ENCODE measurements at places on chromosomes 7 and 10.

DNA sequence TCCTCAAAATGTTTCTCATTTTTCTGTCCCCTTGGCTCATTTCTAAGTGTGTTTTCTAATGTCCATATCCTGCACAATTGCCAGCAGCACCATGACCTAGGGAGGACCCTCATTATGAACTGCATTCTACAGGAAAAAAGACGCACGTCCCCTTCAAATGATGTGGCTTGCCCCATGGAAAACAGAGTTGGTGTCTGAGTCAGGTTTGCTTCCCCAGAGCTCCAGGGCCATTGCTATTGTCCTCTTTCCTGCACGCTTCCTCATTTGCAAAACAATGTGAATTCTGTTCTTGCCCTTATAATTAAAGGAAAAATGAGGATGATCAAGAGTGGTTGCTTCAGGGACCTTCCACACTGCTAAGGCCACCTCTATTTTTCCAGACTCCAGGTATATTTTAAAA, 14.7 kb upstream of the ASB4 start:
- DNase-seq: no peak

GRCh38 chr7:64101126-64101942, 56.1 kb downstream of the ZNF727 start:
- no peak for DNase-seq

GRCh38 chr10:21427804-21428481, 97.5 kb downstream of the SKIDA1 start:
- DNase-seq: no peak

DNA sequence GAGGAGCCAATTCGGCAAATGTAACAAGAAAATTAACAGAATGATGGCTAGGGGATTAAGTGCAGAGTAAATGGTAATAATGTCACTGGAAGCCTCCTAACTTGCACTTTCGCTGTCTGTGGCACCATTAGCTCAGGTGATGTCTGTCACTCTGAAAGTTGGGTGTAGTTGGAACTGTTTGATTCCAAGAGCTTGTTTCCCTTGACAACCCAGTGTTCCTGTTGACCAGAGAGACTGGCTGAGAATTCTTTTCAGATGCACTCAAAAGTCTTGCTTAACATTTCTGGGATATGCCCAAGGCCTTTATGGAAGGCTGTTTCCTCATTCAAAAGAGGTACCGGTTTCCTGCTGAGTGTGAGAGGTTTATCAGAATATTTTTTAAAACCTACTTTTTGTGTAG, 49.6 kb downstream of the PLPP4 start:
- DNase-seq: no peak

- DNase-seq: no peak
Measured at GRCh38 chr10:88791924-88792323, 10.6 kb upstream of the LIPM start.

GRCh38 chr10:73967544-73967943, 30.4 kb upstream of the VCL start:
- no peak for DNase-seq

DNA sequence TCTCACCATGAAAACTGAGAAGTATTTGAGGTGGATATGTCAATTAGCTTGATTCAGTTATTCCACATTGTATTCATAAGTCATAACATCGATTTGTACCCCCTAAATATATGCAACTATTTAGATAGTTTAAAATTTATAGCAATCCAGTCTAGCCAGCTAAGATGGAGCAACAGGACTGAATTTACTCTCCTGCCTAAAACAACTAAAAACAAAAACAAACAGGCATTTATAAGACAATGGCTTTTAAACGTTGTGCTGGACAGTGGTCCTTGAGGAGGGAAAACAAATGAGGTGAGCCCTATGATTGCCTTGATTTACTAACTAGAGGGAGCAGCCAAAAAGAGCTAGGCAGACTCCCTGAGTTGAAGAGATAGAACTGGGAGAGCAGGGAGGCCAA, 814 bp upstream of the GPAM start:
- no peak for DNase-seq

- DNase-seq: no peak
Measured at GRCh38 chr10:118592675-118593330, 2.6 kb downstream of the PRLHR start.

- no peak for DNase-seq
Measured at GRCh38 chr7:29091715-29092114, 54.6 kb downstream of the CPVL start.

DNA sequence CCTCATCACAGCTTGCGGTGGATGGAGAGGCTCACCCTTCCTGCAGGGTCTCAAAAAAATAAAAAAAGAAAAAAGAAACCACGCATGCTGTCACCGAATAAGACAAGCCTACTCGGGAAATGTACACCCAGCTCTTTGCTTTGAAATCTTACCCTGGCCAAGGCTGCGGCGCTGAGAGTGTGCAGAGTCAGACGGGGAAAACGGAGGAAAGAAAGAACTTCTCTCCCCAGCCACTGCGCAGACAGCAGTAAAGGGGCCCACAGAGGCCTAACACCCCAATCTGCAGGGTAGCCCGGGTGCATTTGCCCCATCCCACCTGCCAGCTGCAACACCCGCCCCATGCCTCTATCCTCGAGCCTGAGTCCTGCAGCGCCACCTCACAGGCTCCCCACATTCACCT, 14.8 kb downstream of the SLIT1 start:
- DNase-seq: no peak

GRCh38 chr7:116702046-116702785, 30.2 kb downstream of the MET start:
- no peak for DNase-seq

- DNase-seq: no peak
Measured at GRCh38 chr10:3452173-3452626, 279.6 kb upstream of the PITRM1 start.

GRCh38 chr10:4775808-4776207, 50.2 kb upstream of the AKR1E2 start:
- DNase-seq: no peak

- DNase-seq: no peak
Measured at GRCh38 chr10:46057038-46057437, 11.0 kb upstream of the MSMB start.

GRCh38 chr10:55410415-55410885, 609.4 kb upstream of the PCDH15 start:
- peak; percentile 58 for DNase-seq

GRCh38 chr10:132048294-132048667, 17.5 kb upstream of the JAKMIP3 start:
- DNase-seq: no peak

DNA sequence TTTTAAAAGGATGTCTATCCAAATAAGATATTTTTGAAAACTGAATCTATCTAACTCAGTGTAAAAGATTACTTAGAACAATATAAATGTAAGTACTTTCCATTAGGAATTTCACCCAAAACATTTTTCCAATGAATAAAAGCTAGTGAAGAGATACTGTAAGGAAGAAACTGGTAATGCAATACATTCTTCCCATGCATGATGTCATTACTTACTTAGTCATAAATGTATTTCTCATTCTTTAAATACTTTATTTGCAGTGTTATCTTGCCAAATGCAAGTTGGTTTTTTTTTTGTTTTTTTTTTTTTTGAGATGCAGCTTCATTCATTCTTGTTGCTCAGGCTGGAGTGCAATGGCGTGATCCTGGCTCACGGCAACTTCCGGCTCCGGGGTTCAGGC, 265.6 kb downstream of the PHF14 start:
- DNase-seq: no peak

DNA sequence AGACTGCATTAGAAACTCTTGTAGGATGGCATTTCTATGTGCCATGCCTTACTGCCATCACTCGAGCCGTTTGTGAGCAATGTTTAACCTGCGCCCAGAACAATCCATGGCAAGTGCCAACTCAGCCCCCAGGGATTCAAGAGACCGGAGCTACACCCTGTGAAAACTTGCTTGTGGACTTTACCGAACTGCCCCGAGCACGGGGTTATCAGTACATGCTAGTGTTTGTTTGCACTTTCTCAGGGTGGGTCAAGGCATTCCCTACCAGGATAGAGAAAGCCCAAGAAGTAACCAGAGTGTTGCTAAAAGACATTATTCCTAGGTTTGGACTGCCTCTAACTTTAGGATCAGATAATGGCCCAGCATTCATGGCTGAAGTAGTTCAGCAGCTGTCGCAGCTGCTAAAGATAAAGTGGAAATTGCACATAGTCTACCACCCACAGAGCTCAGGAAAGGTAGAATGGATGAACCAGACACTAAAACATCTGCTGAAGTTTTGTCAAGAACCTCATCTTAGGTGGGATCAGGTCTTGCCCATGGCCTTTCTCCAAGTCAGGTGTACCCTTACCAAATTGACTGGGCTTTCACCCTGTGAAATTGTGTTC, 8.9 kb upstream of the CYREN start:
- DNase-seq: no peak

DNA sequence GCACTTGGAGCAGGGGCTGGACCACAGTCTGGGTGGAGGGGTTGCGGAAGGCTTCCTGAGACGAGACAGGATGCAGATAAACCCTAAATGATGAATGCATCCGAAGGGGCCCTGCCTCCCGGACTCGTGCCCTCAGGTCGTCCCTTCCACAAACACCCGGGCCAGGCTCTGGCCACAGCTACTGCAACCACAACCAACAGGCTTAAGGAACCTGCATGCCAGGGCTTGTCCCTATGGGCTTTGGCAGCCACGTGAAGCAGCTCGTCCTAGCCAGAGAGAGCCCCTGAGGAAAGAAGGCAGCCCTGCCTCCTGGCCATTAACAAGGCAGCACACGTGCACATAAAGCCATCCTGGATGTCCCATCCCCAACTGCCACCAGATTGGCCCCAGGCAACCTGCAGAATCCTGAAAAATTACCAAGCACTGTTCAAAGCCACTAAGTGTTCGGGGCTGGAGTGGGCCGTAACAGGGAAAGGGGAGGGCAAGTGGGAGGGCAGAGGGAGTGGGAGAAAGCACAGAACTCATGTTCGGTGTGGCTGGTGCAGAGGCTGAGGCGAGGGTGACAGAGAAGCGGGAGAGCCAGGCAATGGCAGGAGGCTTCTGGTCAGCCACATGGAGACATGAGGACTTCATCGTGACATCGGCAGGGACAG, 62.7 kb downstream of the MAD1L1 start:
- DNase-seq: no peak

- no peak for DNase-seq
Measured at GRCh38 chr7:41033500-41033899, 669.4 kb downstream of the INHBA start.

DNA sequence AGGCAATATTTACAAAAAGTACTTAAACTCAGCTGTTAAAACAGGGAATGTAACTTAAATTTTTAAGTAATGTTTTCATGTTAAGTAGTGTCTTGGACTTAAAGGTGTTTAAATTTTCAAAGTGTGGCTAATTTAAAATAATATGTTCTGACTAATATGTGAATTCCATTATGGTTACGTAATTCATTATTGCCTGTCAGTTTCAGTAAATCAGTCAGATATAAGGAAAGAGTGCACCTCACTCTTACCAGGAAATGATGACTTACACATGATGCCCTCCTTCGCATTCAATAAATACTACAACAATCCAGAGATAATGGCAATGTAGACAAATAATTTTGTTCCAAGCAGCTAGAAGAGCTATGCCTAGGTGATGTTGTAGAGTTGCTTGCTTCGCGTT, 69.0 kb upstream of the WNT16 start:
- no peak for DNase-seq

DNA sequence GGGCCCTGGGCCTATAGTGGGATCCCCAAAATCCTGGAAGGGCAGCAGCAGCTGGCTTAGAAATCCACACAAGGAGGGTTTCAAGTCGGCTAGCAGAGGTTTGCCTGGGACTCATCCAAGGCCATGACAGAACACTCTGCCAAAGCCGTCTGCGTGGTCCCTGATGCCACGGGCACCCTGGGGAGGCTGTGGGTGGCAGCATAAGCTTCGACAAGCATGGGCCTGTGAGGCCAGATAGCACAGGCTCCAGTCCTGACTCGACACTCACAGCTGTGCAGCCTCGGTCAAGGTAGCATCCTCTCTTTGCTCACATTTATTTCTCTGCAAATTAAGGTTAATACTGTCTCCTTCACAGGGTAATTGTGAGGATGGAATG, 138.3 kb downstream of the JCAD start:
- no peak for DNase-seq

- DNase-seq: no peak
Measured at GRCh38 chr10:58757352-58758065, 244.8 kb downstream of the BICC1 start.

GRCh38 chr7:126163647-126164046, 1089.1 kb downstream of the GRM8 start:
- DNase-seq: no peak

DNA sequence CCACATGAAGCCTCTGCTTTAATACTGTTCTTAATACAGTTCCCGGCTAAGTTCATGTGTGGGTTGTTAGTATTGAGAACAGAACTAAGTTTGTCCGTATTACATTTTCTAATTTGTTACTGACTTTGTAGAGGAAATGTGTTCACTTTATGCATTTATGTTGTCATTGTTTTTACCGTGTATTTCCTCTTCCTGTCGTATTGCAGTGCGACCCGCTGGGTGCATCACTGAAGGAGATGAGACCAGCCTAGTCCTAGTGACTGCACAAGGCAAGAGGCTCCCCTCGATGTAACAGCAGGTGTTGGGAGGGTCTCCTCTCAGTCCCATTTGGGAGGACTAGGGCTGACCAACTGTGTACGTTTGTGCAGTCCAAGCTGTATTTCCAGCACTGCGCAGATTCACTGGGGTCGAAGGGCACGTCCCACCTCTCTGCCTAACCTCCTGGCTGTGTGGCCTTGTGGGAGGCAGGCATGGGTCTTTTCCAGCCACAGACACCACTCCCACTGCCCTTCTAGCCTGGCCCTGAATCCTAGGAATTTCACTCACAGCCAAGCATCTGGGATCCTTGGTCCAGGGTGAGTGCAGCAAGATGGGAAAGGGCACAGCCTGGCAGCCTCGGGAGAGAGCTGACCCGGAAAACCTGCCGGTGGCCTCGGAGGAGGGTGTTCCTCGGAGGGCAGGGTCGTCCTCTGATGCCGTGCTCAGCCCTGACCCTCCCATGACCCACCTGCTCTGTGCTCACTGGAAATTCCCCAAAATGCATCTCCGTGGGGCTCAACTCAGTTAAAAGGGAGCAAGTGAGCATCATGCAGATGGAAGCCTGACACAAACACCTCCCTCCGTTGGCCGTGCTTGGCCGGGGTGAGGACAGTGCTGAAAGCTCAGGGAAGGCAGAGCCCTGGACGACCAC, 63.9 kb upstream of the FAM20C start:
- DNase-seq: no peak

GRCh38 chr7:56009695-56010094, 41.5 kb downstream of the PSPH start:
- no peak for DNase-seq

DNA sequence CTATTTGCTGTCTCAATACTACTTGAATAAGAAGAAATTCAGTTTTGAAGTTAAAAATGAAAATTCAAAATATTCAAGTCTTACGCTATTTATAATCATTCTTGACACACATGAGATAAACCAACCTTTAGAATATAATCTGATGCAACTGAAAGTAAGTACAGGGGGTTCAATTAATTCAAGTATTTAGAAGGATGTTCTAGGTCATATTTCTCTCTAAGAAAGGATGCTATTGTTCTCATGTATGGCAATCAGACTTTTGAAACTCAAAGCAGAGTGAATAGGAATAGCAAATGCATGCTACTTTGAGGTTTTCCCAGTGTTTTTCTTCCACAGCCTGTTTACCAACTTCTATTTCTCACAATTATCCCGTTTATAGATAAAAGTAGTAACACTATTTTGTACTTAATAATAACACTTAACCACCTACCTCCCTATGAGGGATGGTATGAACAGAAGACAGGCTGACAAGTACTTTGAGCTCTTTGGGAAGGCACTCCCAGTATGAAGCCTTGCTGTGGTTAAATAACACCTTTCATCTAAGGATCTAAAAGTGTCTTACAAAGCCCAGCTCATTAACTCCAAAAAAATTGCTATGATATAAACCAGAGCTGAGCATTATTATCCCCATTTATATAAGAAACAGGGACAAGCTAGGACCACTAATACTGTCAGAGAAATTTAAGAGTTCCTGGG, 18.0 kb upstream of the SPOCK2 start:
- no peak for DNase-seq

- DNase-seq: no peak
Measured at GRCh38 chr10:73218431-73219191, 28.4 kb downstream of the DNAJC9 start.

Data from Right ventricle myocardium inferior (tissue), 1 donor.